Fibroblast of skin of abdomen (primary cell): ENCODE measurements at places on chromosomes 11 and 22.

GRCh38 chr11:120303004-120303637 is 22.0 kb upstream of the TLCD5 start:
- DNase-seq = peak; percentile 56

DNA sequence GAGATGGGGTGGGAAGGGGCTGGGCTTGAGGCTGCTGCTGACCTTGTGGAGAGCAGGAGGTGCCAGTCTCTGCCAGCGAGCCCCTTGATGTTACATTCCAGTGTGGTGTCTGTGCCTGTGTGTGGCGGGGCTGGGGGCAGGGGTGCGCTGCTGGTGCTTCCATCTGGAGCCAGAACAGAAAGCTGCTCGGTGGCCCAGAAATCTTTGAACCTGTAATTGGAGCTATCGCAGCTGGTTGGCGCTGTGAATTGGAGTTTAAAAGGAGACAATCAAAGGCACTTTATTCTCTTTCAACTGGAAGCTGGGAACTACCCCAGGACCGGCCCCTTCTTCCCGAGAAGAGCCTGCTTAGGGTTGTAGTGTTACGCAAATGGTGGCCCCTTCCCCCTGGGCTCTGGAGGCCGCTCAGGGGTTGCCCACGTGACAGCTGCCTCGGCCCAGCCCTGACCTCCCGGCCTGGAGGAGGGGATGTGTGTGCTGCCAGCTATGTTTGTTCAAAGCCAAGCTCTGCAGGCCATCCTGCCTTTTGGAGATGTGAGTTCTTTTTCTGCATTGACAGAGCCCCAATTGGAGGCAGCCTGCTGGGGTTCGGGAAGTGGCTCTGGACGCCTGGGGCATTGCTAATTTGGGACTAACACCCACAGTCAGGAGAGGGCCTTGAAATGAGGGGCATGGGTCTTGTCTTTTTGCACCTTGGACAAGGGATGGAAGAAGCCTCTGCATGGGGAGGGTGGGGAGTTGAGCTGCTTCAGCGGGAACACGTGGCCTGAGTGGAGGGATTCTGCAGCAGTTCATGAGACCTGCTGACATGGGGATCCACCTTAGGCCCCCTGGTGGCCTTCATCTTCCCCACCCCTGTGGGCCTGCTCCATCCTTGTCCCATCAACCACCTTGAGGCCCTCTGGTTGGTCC is 14.0 kb upstream of the ARSA start:
- DNase-seq = peak; percentile 31

DNA sequence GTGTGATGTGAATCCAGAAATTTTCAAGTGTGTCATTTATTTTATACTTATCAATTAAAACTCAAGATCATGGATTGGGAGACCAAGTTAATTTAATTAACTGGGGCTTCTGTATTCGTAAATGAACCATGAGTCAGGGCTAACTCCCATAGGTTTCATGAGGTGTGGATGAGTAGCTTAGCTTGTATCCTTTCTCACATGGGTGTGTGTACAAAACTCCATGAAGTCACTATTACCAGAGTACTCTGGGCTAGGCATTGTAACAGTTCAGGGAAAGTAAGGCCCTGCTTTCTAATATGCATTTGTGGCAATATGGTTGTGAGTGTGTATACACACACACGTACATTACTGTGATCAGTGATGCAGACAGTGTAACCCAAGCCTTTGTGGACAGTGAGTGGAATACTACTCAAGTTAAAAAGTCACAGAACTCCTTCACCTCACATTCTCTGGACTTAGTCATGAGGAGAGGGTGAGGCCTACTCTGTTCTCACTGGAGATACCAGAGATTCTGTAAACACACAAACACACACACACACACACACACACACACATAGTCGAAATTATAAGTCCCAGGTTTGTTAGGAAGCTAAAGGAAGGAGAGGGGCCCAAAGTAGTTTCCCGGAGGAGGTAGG is 3.5 kb downstream of the CNTF start:
- no peak for DNase-seq

- no peak for DNase-seq
These were observed 621.5 kb upstream of the B3GAT1 start for GRCh38 chr11:135033540-135033939.

- peak; percentile 39 for DNase-seq
These were observed 12.2 kb upstream of the DCHS1 start for GRCh38 chr11:6667733-6668374.

DNA sequence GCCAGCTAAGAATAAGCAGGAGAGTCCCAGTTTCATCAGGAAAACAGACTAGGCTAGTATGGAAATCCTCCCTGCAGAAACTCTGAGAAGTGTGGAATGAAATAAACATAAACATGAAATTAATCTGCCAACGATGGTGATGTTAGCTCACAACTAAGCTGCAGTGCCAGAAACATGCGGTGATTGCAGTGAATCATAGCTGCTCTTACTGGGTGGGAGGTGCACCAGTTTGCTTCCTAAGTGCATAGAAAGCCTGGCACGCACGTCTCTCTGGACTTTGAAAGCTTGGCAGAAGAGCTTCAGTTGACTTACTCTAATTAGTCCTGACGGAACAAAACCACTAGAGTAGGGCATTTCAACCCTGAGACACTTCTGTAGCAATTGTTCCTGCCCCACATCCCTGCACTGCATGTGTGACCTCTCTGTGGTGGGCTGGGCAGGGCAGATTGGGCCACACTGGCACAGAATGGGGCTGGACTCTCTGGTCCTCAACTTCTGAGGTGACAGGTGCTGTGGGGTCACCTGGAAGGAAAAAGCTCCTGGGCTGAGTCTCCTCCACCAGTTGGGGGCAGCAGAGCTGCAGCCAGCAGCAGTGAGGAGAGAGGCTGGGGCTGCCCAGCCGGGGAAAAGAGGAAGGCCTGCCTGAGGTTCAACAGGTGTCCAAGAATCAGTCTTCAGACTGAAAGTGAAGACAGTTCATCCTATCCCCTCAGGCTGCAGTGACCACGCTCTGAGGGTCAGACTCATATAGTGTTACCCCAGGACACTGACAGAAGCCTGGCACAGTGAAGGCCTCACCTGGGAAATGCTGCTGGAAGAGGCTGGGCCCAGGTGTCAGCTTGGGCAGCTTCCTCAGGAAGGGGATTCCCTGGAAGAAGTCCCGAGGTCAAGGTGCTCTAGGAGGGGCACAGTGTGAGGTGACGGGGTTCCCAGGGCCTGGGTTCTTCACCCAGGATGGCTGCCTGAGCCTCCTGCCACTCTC is 40.5 kb downstream of the GGTLC2 start:
- DNase-seq = peak; percentile 45
